Ascending aorta (tissue), 2 donors: ENCODE measurements at places on chromosomes 7 and 10. TPM values are rescaled to one million over a fixed set of nuclear protein-coding genes. Genes with fewer than 3 reads are reported as not detected.
A peak's percentile ranks its signal among the peaks of the same experiment; 100 is the strongest.

The FAM131B gene
- total RNA-seq, result 0.53 TPM

The TRPV6 gene
- not detected for total RNA-seq

The JAZF1 gene
- total RNA-seq, result 37.7 TPM

DNA sequence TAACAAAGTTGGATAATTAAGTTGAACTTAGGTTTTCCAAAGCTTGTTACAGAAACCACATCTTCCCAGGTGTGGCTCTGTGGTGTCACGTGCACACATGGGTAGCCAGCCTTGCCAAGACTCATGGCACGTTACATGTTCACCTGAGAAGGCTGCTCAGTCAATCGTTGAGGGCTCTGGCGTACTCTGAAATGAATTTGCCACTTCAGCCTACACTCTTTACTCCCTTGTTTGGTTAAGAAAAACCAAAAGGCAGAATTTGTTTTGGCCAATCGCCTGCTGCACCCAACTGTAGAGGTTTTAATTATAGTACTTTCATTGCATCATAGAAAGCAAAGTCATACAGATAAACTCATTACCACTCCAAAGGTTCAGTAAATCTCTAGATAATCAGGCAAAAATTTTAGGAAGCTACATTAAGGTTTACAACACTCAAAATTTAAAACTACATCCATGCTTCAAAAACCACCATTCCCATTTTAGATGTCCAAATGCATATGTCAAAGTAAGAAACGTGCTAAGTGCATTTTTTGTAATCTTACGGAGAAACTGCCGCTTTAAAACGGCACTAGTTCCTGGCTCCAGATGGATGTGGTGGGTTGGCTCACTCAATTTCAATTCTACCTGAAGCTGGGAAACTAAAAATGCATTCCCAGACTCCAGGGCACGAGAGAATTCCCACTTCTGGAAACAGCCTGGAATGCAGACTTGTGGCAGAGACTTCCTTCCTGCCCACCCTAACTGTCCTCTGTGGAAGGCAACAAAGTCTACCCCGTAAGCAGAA, 88.4 kb downstream of the DIP2C start:
- peak overlapping the region; percentile 15 for H3K4me3 ChIP-seq
- H3K4me1 ChIP-seq, result peaks cover 6% of the 10 kb centered on the region
- DNase-seq, result no peak
- peak overlapping the region; percentile 95 for H3K27ac ChIP-seq
- no peaks in the 10 kb centered on the region for H3K36me3 ChIP-seq
- no peaks in the 10 kb centered on the region for H3K27me3 ChIP-seq

DNA sequence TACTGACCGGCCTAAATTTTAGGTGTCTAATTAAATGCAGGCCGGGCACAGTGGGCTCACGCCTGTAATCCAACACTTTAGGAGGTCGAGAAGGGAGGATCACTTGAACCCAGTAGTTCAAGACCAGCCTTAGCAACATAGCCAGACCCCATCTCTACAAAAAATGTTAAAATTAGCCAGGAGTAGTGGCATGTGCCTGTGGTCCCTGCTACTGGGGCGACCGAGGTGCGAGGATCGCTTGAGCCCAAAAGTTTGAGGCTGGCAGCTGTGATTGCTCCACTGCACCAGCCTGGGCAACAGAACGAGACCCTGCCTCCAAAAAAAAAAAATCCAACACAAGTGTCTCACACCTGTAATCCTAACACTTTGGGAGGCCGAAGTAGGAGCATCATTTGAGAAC, 491 bp upstream of the SLC37A3 start:
- DNase-seq, result no peak

The PAX4 gene
- not detected for total RNA-seq

The SORCS3 gene
- total RNA-seq, result not detected

The POP7 gene
- 44.0 TPM for total RNA-seq

- no peak overlapping the region for H3K27ac ChIP-seq
- DNase-seq, result no peak
- no peaks in the 10 kb centered on the region for H3K4me1 ChIP-seq
- peaks cover 12% of the 10 kb centered on the region for H3K36me3 ChIP-seq
Observed at GRCh38 chr7:98134420-98135228, 28.0 kb downstream of the LMTK2 start.

The SLC37A3 gene
- total RNA-seq, result 15.0 TPM

The EPO gene
- not detected for total RNA-seq

DNA sequence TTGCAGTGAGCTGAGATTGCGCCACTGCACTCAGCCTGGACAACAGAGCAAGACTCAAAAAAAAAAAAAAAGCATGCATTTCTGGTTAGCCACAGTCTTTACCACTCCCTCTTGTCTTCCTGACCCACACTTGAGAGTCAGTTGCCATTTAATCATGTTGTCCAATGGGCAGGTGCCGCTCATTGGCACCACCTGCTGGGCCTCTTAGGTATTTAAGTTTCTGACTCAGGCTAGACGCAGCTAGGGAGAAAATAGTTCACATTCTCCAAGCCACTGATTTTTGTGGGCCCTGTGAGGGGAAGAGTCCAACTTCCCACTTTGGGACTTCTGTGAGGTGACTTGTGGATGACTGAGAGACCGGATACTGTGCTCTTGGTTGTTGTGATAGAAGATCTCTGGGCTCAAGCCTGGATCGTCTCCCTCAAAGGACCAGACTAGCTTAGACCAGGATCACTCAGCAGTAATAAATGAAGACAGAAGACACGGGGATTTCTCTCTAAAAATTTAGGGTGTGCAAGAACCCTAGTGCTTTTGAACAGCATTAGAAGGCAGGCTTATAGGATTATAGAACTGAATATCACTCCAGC, 26.8 kb upstream of the SORCS3 start:
- H3K27ac ChIP-seq, result no peak overlapping the region
- no peaks in the 10 kb centered on the region for H3K27me3 ChIP-seq
- no peaks in the 10 kb centered on the region for H3K36me3 ChIP-seq
- DNase-seq, result no peak

- H3K36me3 ChIP-seq, result no peaks in the 10 kb centered on the region
- H3K4me3 ChIP-seq, result no peak overlapping the region
- no peaks in the 10 kb centered on the region for H3K27me3 ChIP-seq
- H3K27ac ChIP-seq, result no peak overlapping the region
- H3K4me1 ChIP-seq, result peaks cover 6% of the 10 kb centered on the region
Observed at GRCh38 chr10:78551184-78552005, 517.4 kb upstream of the ZMIZ1 start.
